ENCODE measurements at places on chromosomes 2 and 18. TPM values are rescaled to one million over a fixed set of nuclear protein-coding genes. Genes with fewer than 3 reads are reported as not detected.

DNA sequence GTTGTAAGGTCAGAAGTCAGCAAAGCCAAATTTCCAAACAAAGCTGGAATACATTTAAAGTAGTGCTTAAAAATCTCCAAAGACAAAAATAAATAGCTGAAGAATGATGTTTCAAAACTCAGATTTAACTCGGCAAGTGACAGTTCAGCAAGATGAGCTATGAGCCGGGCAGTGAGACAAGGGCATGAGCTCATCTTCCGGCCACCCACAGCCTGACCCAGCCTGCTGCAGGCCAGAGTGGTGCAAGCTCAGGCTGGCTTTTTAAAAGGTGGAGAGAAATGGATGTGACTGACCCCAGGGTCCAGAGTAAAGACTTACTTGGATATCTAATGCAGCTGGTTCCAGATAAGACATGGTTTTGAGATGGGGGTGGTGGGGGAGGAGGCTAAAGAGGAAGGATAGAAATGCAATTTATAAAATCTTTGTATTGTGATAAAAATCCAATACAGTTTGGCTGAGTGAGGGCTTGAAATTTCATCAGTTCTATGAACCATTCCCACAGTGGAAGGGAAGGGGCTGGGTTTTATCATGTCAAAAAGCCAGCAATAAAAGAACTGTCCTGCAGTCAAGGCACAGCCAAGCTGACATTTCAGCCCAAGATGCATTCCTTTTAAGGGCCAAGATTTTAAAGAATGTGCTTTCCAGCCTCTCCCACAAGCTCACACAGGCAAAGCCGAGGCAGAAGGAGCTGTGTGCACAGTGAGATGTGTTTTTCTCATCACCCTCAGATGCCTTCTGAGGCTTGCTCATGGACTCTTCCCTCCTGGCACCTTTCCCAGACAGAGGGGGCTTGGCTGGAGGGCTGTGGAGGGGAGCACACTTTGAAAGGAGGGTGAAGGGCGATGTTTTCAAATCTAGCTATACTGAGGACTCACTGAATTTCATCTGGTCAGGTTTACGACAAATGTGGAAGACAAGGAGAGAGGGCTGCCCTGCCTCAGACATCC, 97.9 kb upstream of the KLHL29 start:
- peak; percentile 55 for DNase-seq
- no peaks in the 10 kb centered on the region for H3K36me3 ChIP-seq
- H3K4me1 ChIP-seq, result peaks cover 60% of the 10 kb centered on the region
- H3K27me3 ChIP-seq, result no peaks in the 10 kb centered on the region
- H3K27ac ChIP-seq, result peak overlapping the region; percentile 81

- H3K36me3 ChIP-seq, result no peaks in the 10 kb centered on the region
- no peak for DNase-seq
- H3K4me1 ChIP-seq, result no peaks in the 10 kb centered on the region
- H3K4me3 ChIP-seq, result no peak overlapping the region
- no peaks in the 10 kb centered on the region for H3K27me3 ChIP-seq
- no peak overlapping the region for H3K27ac ChIP-seq
These were observed 46.8 kb downstream of the ATOH8 start for GRCh38 chr2:85800586-85800985.

DNA sequence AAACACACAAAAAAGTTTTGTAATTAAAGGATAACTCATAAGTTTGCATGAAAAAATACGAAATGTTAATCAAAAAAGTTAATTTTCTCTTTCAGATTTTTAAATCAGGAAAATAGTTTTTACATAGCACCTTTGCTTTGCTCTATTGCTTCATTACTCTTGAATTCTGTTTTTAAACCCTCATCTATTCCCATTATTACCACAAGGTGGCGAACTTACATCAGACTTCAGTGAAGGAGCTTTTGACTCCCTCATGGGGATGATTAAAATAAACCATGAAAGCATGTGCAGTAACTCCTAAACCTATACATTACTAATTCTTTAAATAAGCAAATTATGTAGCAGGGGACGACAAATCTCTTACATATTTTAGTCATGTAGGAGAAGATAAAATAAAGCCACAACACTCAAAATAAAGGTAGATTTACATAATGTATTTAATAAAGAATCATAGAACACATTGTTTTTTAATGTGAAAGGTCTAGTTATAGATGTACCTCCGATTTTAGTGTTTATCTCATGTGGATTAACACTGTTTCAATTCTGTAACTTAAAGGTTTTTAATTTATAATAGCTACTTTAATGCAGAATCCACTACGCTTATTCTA, 105.2 kb downstream of the NETO1 start:
- H3K36me3 ChIP-seq, result no peaks in the 10 kb centered on the region
- no peak overlapping the region for H3K4me3 ChIP-seq
- no peaks in the 10 kb centered on the region for H3K27me3 ChIP-seq
- no peak overlapping the region for H3K27ac ChIP-seq
- DNase-seq, result peak; percentile 12

- peak overlapping the region; percentile 80 for H3K27ac ChIP-seq
- H3K4me1 ChIP-seq, result peaks cover 25% of the 10 kb centered on the region
- no peak for DNase-seq
These were observed 694 bp upstream of the HPCAL1 start for GRCh38 chr2:10301941-10302478.

DNA sequence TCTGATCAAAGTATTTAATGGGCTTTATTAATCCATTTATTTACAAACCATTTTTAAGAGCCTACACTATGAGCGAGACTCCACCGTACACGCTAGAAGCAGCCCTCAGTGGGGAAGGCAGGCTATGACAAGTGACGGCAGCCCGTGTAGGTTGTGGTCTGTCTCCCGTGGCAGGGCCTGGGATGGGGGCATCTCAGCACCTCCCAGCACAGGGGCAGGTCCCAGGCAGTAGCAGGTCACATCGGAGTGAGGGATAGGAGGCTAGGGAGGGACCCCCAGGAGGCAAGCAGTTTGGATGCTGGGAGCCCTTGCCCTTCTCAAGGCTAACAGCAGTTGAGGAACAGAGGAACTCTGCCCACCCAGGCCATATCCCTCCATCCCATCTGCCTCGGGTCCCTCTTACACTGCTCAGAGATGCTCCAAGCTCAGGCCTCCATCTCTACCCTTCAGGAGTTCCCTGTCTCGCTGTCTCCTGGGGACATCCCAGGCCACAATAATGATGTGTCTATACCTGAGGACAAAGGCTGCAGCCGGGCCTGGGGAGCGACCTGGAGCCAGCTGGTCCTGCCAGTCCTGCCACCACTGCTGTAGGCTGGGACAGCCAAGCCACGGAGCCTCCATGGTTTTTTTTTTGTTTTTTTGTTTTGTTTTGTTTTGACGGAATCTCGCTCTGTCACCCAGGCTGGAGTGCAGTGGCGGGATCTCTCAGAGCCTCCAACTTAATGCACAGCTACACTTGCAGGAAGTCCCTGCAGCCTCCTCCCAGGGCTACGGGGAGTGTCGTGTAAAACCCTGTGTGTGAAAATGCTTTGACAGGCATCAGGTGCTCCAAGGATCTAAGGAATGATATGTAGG, 92.0 kb downstream of the NDUFA10 start:
- no peaks in the 10 kb centered on the region for H3K4me1 ChIP-seq
- H3K27me3 ChIP-seq, result peaks cover 4% of the 10 kb centered on the region
- no peak overlapping the region for H3K27ac ChIP-seq
- no peaks in the 10 kb centered on the region for H3K36me3 ChIP-seq
- DNase-seq, result no peak
- no peak overlapping the region for H3K4me3 ChIP-seq

DNA sequence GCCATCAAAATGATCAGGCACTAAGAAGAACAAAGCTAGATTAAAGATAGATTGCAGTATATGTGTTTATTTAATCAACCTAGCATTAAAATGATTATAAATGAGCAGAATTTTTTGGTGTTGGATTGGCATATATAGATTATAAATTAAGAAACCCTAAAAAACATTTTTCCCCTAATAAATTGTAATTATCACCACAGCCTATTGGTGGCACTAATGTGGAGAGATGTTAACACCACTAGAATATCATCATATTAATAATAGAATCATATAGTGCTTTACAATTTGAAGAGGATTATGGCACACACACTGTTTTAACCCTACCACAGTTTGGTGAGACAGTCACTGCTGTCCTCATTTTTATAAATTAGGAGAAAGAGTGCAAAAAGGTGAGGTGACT, 112.4 kb upstream of the RND3 start:
- H3K27me3 ChIP-seq, result no peaks in the 10 kb centered on the region
- no peak for DNase-seq
- H3K4me3 ChIP-seq, result no peak overlapping the region
- H3K27ac ChIP-seq, result no peak overlapping the region
- no peaks in the 10 kb centered on the region for H3K4me1 ChIP-seq
- H3K36me3 ChIP-seq, result no peaks in the 10 kb centered on the region

COL5A2 gene
- total RNA-seq, result 45.3 TPM

LAMA1 gene
- 1.5 TPM for total RNA-seq

Data from tibial nerve (tissue), 4 donors.